ENCODE measurements at places on chromosomes 3 and 15. TPM values are rescaled to one million over a fixed set of nuclear protein-coding genes. Genes with fewer than 3 reads are reported as not detected.

DNA sequence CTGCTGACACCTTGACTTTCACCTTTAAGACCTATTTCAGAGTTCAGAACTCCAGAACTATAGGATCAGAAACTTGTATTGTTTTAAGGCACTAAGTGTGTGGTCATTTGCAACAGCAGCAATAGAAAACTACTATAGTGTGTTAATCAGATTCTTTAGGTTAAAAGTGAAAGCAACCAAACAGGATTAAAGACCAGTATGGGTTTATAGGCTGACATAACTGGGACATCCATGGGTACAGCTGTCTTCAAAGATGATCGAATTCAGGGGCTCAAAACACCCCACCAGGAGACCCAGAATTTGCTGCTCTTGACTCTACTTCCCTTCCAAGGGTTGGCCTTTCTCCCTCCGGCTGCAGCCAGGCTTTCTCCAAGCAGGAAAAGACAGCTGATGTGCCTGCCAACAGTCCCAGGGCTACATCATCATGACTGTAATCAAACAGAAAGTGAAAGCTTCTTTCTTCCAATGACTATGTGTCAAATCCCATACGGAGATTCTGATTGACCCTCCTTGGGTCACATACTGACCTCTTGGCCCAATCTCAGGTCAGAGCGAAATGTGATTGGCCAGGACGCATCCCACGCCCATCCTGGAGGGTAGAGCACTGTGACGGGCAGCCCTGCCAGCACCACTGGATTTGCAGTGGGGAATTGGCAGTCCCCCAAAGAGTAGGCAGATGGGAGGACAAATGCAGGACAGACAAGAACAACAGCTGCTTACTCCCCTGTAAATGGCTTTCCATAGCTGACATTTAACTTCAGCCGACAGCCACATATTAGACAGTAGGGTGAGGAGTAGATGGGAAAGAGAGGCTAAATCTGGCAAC lies 51.4 kb upstream of the RNF7 start:
- no peaks in the 10 kb centered on the region for H3K27me3 ChIP-seq
- DNase-seq = no peak
- no peak overlapping the region for H3K27ac ChIP-seq
- H3K36me3 ChIP-seq = no peaks in the 10 kb centered on the region
- H3K4me1 ChIP-seq = peaks cover 4% of the 10 kb centered on the region
- H3K4me3 ChIP-seq = peak overlapping the region; percentile 21

Gene MEGF11
- polyA plus RNA-seq = 0.03 TPM

Gene SAMMSON
- not detected for polyA plus RNA-seq

Gene WNT5A
- 30.7 TPM for polyA plus RNA-seq

Data from SK-N-SH (cell line).